Stimulated activated CD8-positive, alpha-beta memory T cell treated with anti-CD3 and anti-CD28 coated beads, Interleukin-7, amount 100 ng/mL, for 48 hours (primary cell): ENCODE measurements at places on chromosomes 3 and 15.

DNA sequence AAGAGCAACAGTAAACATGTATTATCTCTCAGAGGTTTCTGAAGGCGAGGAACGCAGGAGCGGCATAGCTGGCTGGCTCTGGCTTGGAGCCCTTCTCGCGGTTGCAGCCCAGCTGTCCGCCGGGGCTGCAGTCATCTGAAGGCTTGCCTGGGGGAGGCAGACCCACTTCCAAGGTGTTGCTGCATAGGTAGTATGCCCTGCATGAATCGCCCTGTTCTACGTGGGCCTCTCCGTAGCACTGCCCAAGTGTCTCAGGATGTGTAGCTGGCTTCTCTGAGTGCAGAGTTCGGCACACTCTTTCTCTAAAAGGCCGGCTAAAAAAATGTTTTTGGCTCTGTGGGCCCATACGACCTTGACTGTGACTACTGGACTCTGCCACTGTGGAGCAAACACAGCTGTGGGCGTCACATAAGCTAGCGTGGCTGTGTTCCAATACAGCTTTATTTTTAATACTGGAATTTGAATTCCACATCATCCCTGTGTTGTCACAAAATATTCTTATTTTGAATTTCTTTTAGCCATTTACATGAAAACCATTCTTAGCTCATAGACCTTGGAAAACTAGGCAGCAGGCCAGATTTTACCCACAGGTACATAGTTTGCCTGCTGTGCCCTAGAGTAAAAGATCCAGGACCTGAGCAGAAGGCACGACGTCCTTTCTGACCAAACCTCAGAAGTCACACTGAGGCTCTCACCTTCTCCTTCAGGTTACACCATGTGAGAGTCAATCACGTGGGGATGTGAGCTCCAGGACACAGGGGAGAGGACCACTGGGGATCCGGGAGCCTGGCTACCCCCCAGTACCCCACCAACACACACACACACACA lies 55.9 kb downstream of the PGPEP1L start:
- DNase-seq = no peak

DNA sequence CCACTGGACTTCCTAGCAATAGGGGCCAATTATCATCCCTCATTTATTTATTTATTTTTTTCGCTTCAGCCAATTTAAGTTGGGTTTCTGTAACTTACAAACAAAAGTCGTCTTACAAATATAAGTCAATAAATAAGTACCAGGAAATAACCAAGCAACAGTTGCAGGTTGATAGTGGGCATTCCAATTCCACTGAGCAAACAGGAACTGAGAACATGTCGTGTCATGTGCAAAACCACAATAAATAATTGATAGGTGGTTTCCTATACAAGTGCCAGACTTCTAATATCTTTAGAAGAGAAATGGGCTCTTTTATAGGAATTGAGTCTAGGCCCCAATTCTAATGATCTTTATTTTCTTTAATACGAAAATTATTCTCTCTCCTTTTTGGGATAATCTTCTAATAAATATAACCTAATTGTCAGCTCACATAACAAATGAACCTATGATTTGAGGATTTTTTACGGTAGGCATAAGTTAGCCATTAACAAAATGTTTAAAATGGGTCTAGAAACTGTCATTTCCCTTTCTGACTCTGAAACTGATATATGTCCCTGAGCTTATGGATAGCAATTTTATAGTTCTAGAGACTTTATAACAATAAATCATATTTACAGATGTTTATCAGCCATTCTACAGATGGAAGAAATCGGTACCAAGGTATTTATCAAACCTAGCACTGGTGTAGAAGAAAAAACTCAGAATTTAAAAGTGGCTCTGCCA lies 571.8 kb downstream of the FOXP1 start:
- no peak for DNase-seq

- no peak for DNase-seq
Observed at GRCh38 chr15:71455107-71455506, 339.8 kb downstream of the THSD4 start.

- DNase-seq = no peak
Observed at GRCh38 chr3:69379661-69380060, 6.2 kb downstream of the FRMD4B start.
